AG04449 (cell line): ENCODE measurements at places on chromosomes 4 and X.
A peak's percentile ranks its signal among the peaks of the same experiment; 100 is the strongest.

DNA sequence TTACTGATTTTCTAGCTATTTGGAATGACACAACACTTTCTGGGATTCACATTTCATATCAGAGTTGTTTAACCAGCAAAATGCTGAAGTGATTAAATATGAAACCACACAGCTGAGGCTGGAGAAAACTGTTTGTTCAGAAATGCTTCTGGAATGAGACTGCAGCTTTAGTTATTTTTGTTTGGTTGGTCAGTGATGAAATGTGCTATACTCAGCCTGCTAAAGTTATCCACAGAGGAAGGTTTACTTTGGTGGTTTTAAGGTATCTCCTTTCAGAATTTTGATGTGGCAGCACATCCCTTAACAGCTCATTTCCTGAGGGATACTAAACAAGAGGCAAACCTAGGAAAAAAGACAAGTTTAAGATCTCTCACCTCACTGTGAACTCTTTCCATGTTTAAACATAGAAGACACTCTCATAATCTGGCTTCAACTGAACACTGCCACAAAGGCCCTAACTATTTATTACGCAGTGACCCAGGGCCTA lies 106.6 kb upstream of the PDE5A start:
- DNase-seq, result peak; percentile 93

- no peak for DNase-seq
These were observed 109.3 kb downstream of the AFF2 start for GRCh38 chrX:148609515-148610327.

GRCh38 chr4:152258391-152258790 lies 277.5 kb downstream of the FBXW7 start:
- no peak for DNase-seq

GRCh38 chrX:15202454-15203177 lies 67.3 kb downstream of the ASB9 start:
- no peak for DNase-seq

DNA sequence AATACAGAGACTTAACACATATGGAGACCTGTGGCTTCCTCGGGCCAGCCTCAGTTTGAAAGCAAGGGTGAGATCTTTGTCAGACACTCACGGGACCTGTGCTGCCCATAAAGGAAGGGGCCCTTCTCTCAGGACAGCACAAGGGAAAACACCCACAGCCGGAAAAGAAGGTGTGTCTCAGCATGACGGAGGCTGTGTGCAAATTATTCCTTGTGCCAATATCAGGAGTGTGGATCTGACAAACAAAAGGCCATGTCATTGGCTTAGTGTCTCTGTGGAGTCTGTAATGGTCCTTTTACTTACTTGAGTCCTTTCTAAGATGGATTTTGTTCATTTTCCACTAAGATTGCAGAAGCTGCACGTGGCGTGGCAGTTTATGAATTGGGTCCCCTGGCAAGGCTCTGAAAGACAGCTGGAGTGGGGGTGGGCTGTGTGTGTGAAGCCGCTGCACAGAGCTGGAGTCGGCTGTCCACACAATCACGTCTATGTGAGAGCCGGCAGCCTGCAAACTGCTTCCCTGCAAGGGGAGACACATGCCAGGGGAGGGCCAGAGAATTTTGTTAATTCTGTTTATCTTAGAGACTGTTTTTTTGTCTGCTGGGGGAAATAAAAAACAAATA lies 1.9 kb downstream of the ENPP6 start:
- DNase-seq, result no peak

DNA sequence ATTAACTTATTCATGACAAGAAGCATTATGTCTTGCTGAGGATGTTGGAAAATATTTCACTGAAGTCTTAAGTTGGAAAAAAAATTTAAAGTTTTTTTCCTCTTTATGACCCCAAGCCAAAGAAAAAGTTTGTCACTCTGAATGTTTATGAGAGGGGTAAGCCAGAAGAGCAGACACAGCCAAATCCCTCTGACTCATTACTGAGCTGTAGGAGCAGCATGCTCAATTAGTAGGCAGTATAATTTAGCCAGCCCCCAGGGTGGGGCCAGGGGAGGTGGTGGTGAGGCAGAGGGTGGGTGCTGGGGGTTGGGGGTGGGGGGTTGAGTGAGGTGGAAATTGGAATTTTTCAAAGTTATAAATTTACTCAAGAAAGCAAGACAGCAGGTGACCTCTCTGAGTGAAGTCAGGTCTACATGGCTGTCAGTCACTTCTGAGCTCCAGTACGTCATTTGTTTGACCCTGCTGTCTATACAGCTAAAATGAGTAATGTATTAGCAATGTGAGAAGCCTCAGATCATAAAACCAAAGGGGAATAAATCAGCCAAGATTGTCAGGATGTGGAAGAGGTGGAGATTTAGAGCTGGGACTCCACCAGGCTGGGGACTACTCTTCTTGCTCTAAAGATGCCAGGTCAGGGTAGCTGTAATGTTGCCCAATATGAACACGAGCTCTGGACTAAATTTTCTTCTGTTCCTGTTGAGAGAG lies 98.8 kb upstream of the NDP start:
- no peak for DNase-seq

GRCh38 chr4:7206385-7206784 lies 14.0 kb downstream of the SORCS2 start:
- peak; percentile 19 for DNase-seq

DNA sequence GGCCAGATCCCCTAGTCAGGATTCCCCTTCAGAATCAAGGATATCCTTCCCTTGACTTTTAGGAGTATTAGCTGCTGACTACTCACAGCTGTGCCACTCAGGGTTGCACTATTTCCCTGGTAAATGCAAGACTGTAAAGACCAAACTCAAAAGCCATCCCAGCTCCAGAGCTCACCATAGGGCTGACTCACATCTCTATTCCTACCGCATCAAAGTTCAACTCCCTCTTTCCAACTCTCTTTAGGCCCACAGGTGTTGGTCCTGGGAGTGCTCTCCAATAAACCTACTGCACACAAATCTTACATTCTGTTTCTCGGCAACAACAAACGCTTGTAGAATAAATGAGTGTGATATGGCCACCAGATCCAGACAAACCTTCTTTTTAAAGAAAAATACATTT lies 109.6 kb downstream of the PPP3CA start:
- no peak for DNase-seq

DNA sequence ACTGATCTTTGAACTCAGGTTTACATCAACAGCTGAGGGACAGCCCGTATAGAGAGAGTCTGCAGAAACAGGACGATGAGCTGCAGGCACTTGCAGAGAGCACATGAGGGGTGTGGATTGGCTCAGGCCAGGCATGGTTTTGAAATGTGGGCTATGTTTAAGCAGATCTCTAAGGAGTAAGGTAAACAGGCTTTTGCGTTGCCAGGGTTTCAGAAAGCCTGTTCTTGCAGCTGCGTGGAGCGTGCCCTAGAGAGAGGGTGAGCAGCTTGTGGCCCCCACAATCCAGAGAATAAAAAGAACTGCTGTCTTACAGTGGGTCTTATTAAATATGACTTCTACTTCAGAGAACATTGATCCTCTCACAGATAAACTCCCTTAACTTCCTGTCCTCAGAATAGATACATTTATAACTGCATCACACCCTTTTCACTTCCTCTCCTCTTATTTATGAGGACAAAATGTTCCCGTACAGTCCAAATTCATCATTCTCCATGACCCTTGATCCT lies 64.1 kb downstream of the TMA16 start:
- no peak for DNase-seq

DNA sequence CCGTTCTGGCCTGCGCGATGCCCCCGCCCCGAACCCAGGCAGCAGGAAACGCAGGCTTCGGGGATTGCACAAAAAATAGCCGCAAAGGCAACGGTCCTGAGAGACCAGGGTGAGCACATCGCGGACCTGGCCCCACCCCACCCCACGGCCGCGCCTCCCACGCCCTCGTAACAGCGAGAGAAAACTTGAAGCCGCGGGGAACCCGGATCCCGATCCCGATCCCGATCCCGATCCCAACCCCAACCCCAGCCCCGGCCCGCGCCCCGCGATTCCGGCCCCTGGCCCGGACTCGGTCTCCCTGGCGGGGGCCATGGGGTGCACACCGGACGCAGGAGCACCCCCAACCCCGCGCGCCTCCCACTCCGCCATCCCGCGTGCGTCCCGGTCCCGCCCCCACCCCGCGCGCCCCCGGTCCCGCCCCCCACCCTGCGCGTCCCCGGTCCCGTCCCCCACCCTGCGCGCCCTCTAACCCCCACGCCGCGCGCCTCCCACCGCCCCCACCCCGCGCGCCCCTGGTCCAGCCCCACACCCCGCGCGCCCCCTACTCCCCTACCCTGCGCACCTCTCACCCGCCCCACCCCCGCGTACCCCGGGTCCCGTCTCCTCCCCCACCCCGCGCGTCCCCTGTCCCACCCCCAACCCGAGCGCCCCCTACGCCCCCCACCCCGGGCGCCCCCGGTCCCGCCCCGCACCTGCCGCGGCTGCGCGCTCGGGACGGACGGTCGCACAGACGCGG lies 29.0 kb downstream of the NOP14 start:
- DNase-seq, result no peak

GRCh38 chrX:121579016-121579760 lies 531.8 kb downstream of the GLUD2 start:
- no peak for DNase-seq

- DNase-seq, result peak; percentile 63
These were observed 77.2 kb downstream of the FHIP1A start for GRCh38 chr4:151486168-151486567.

- DNase-seq, result no peak
These were observed 126.9 kb upstream of the PDLIM3 start for GRCh38 chr4:185662030-185662778.

DNA sequence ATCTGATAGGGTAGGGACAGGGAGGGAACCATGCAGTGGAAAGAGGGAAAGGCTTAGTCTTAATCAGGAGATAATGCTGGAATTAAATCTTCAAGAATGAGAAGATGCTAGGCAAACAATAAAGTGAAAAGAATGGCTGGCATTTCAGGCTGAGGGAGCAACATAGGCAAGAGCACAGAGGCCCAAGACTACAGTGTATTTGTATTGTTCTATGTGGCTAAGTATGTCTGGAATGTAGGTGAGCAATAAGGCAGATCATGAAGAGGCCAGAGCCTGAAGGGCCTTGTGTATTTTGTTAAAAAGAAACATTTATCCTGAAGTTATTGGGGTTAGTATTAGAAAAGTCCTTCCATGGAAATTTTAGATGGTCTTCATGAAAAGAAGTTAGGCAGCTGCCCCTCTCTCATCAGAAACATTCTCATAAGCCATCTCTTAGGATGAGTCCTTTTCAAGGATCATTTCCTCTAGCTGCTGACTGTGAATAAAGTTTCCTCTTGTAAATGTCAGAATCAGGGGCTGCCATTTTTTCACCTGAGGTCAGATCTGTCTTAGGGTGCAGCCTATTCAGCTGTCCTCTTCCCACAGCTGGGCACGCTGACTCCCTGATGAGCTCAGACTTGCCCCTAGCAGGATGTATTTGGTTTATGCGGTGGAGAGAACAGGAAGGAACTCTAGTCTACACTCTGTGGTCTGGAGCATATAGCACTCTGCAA lies 46.3 kb downstream of the ATP10D start:
- DNase-seq, result peak; percentile 73

- DNase-seq, result no peak
These were observed 42.9 kb downstream of the MOB1B start for GRCh38 chr4:70945046-70945445.

DNA sequence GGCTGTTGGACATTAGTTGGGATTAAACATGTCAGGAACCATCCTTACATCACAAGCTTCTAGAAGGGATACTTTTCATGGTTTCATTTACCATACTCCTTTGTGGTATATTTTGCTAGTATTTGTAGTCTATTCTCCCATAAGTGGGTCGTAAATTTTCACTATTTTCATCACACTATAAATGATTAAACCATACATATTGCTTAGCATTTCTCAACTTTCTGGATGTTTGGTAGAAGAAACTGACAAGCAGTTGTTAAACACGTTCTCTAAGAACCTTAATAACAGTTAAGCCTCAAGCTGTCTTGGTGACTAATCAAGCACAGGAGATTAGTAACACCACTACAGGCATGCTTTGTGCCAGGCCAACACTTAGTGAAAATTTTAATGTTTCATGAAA lies 375.5 kb downstream of the NAF1 start:
- no peak for DNase-seq

DNA sequence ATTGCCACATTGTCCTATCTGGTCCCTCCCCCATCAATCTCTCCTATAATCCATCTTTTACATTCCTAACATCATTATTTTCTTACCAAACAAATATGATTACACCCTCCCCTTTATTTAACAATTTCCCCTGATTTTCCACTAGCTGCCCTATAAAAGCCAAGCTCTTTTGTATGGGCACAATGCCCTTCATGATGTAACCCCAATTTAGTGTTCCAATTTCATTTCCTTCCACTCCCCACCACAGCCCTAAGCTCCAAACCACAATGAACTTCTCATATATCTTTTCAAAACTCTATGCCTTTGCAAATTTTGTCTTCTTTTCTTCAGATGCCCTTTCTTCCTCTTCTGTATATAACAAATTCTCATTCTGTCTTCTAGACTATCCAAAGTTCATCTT lies 39.5 kb upstream of the PTPN13 start:
- no peak for DNase-seq

DNA sequence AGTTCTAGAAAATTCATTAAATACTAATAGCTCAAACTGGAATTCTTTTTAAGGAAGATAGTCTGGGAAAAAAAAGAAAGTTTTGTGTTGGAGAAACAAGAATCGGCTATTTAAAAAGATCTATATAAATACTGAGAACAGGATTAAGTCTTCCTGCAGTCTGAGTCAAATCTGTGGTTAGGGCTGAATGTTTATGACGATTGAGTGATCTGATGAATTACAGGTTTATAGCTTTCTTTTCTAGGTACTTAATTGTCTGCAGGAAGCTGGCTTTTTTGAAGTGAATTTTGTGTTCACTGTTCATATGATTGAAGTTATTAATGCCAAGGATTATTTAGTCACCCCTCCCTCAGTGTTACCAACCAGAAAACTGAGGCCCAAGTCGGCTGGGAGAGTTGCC lies 42.2 kb downstream of the TLL1 start:
- DNase-seq, result no peak

DNA sequence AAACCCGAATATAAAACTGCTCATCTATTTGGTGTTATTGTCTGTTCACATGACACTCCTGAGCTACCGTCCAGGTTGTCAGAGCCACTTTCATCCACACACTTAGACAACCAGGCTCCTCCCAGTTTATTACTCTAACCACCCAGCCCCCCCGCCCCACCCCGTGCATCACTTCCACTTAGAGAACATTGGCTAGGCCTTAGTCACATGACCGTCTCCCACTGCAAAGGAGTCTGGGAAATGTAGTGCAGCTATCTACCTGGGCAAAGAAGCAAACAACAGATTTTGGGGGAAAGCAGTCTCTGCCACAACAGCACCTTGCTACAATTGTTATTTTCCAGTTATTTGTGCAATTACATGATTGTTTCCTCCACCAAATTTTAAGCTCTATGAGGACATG lies 57.6 kb upstream of the RBPJ start:
- no peak for DNase-seq

DNA sequence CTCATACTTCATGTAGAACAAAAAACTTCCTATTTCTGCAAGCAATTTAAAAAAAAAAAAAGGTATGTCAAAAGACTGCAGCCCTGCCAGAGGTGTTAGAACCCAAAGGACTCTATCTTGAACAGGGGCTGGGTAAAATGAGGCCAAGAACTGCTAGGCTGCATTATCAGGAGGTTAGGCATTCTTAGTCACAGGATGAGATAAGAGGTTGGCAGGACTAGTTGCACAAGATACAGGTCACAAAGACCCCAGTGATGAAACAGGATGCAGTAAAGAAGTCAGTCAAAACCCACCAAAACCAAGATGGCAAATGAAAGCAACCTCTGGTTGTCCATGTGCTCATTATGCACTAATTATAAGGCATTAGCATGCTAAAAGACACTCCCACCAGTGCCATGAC lies 104.1 kb downstream of the ANOS1 start:
- DNase-seq, result no peak
